ENCODE measurements at places on chromosomes 4 and X.

DNA sequence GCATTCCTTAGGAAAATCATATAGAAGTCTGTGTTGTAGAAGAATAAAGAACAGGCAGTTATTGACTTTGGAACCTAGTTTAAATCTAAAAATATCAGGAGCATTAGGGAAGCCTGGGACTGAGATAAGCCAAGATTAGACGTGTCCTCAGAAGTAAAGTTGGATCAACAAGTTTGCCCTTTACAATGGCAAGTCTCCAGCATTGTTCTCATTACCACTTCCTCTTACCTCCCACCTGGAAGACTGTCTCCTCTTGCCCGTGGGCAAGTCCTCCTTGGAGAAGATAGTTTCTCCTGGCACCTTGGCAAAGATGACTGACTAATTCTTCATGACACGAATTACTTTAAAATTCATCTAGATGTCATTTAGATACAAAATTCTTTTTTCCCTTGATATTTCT, 37.8 kb downstream of the CNKSR2 start:
- DNase-seq, result no peak

DNA sequence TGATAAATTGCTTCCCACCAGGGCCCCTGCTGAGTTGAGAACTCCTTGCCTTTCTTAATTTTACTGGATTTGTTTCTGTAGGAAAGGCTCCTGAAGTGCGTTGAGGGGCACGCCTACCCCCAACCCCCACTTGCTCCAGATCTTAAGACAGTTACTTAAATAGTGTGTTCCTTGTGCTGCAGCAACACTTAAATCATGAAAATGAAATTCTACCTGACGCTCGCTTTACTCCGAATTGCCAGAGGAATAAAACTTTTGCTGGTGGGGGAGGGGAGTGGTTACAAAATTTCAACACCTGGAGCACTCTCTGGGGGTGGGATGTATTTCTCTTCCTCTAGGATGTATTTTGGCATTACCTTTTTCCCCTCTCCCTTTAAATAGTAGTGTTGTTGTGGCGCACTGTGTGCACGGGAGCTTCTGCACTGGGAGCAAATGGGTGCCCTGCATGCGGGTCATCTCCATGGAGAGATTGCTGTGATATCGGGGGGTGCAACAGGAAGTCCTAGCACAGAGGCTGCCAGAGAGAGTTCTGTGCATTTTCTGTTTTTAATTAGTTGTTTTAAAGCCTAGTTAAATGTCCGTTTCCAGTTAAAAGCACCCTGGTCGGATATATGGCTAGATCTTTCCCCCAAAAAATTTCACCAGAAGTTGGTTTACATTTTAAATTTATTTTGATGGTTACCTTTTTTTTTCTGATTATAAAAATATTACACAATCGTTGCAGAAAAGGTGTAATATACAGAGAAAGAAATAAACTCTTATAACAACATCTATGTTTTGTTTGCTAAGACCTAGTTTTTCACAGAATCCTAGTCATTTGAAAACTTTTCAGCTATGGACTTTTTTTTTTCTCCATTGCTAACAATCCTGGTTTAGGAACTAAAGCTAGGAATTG, 207.7 kb downstream of the SOWAHB start:
- DNase-seq, result no peak

DNA sequence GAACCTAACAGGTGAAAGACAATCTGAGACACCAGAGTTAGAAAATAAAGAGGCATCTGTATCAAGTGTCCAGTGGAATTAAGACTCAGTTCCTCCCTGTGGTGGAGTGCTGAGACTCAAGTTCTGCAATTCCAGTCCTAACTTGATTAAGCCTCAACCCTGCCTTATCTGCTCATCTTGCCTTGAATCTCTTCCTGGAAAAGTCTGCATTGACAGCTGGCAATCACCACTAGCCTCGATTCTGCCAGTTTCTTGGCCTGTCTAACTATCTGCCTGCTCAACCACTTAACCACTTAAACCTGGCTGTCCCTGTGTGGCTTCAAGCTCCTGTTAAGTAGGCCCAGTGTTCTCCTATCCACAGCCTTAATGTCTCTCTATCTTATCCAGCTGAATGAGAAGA, 22.4 kb upstream of the NEIL3 start:
- no peak for DNase-seq

DNA sequence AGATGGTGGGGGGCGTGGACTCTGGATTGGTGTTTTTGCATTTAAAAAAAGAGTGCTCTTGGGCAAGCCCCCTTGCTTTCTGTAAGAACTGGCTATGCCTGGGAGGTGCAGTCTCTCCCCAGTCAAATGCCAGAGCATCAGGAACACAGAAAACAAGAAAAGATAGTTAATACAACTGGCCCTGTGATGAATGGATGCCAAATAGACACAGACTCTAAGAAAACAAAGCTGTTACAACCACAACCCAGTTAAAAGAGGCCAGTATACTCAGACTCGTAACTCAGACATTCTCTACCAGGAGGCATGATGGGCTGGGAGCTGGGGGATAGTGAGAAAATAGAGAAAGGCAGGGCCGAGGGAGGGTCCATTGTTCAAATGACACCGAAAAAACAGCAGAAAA, 32.5 kb upstream of the C1QTNF7 start:
- DNase-seq, result no peak

GRCh38 chr4:101348995-101349800, 1.9 kb upstream of the PPP3CA start:
- no peak for DNase-seq

DNA sequence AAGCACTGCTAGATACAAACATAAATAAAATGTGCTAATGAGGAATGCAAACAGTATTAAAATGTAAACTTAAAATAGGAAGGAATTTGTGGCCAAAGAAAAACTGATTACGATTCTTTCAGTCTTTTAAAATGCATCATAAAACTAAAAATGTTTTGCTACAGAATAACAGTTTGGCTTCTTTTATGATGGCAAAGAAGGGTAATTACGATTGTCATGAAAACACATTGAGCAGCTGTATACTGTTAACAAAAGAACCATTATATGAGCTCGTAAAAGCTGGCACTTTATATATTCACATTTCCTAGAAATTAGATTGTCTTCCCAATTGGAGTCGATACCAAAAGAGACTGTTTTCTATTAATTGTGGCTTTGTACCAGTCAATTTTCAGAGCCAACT, 290.4 kb downstream of the NR3C2 start:
- no peak for DNase-seq

DNA sequence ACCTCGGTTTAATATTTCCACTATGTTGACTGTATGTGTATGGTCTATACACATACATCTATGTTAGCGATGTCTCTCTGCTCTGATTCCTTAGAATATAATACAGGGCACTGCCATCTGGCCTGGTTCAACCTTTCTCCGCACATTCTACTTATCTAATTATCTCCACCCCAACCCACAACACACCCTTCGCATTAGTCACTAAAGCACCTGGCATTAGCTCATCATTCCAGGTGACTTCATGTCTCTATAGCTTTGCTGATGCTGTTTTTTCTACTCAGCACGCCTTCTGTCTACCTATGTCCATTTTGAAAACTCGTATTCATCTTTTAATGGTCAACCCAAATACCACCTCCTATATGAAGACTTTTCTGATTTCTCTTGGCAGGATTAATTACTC, 425.2 kb upstream of the RASGEF1B start:
- no peak for DNase-seq

- no peak for DNase-seq
Observed at GRCh38 chr4:54664400-54664799, 6.6 kb downstream of the KIT start.

DNA sequence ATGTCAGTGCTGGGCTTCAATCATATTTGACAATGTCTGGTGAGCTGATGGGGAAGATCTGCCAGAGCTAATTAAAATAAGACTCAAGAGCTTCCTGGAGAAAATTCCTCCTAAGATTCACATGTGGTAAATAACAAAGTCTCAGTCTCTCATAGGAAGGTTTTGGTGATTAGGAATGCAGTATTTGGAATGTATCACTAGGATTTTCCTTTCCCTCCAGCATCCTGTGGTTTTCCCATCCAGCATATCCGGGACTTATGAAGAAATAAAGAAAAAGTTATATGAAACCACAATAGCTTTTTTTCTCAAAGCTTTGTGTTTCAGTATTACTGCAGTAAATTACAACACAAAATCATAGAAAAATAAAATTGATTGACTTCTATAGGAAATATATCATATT, 1597.1 kb downstream of the ADGRL3 start:
- no peak for DNase-seq

GRCh38 chr4:14400307-14400706, 602.0 kb upstream of the CPEB2 start:
- DNase-seq, result no peak

GRCh38 chrX:1493412-1493811, 40.7 kb upstream of the ASMTL start:
- DNase-seq, result no peak

GRCh38 chr4:120009731-120010130, 56.9 kb downstream of the MAD2L1 start:
- no peak for DNase-seq

- no peak for DNase-seq
Observed at GRCh38 chr4:52874948-52875347, 12.8 kb downstream of the RASL11B start.

DNA sequence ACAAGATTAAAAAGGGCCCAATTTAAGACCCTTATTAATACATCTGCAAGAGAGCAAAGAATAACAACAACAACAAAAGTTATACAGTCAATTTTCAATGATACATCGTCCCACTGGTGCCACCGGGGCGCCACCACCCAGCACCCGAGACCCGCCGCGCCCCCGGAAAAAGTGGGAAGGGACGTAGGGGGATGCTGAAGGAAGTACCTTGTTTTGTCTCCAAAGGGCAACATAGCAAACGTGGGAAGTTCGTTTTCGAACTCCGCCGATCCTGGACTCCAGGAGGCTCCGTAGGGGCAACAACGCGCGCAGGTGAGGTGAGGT, 1.7 kb downstream of the PDE5A start:
- no peak for DNase-seq

- no peak for DNase-seq
Observed at GRCh38 chrX:10242026-10242425, 85.3 kb downstream of the CLCN4 start.

- DNase-seq, result no peak
Observed at GRCh38 chr4:171785388-171785787, 27.8 kb upstream of the GALNTL6 start.

- no peak for DNase-seq
Observed at GRCh38 chrX:46375831-46376230, 169.4 kb downstream of the ZNF674 start.

GRCh38 chr4:41957634-41958033, 22.4 kb downstream of the TMEM33 start:
- no peak for DNase-seq

DNA sequence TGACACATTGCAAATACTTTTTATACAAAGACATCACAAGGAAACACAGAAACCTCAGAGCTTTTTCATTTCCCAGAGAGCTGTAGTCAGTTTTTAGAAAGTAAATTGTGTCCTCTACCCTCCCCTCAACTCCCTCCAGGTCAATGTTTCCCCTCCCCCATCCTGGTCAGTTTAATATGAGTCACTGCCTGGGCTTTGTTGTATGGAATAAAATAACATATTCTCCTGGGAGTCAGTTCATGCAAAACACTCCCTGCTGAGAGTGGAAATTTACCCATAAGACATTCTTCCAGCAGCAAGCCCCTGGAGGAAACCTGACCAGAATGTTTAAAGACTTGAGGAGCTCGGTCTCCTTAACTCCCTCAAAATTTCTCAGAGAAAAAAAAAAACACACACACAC, 270.1 kb upstream of the LDB2 start:
- no peak for DNase-seq

GRCh38 chr4:171650543-171650942, 162.7 kb upstream of the GALNTL6 start:
- no peak for DNase-seq

DNA sequence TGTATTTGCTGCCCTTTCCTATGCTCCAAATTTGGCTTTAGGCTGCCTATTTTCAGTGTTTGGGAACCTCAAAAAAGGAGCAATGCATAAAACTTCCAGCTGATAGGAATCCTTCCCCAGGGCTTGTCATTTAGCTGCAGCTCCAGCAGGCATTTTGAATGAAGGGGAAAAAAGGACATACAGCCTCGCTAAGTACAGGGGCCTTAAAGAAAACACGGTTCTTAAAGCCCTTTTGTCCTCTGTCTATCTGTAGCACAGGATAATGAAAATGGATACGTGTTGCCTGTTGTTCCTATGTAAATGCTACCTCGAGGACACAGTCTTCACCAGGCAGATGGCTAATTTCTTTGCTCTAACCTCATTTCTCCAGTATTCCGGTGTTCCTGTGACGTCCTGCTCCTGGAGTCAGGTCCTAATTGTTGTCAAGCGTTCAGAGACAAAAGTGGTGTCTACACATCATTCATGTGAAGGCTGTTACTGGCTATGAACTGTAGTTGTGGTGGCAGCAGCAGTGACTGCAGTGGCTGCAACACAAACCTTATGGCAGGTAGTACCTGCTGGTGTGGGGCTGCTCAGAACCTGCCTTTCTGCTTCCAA, 117.4 kb downstream of the MGST2 start:
- no peak for DNase-seq

GRCh38 chr4:39320381-39321115, 45.6 kb downstream of the RFC1 start:
- no peak for DNase-seq

- DNase-seq, result no peak
Observed at GRCh38 chr4:66694739-66695138, 850.6 kb downstream of the CENPC start.

DNA sequence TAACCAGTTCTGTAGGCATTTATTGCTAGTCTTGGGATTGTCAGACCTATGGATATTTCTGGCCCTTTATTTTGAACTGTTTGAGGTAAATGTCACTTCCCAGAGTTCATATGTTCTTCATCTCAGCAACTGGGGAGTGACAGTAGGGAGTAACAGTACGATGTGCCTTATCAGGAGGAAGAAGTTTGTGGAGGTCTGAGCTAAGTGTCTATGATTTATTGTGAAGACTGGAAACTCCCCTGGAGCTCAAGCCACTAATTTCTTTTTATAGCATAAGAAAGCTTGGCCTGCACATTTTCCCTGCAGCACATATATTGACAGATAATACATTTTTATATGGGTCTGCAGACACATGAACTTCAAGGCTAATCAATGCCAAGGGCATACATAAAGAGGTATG, 383.8 kb downstream of the GRXCR1 start:
- DNase-seq, result no peak

GRCh38 chrX:107672955-107673378, 44.7 kb downstream of the PRPS1 start:
- peak; percentile 41 for DNase-seq

- DNase-seq, result no peak
Observed at GRCh38 chr4:124753941-124754581, 41.5 kb upstream of the ANKRD50 start.

- DNase-seq, result no peak
Observed at GRCh38 chrX:46444011-46444410, 101.2 kb downstream of the ZNF674 start.

DNA sequence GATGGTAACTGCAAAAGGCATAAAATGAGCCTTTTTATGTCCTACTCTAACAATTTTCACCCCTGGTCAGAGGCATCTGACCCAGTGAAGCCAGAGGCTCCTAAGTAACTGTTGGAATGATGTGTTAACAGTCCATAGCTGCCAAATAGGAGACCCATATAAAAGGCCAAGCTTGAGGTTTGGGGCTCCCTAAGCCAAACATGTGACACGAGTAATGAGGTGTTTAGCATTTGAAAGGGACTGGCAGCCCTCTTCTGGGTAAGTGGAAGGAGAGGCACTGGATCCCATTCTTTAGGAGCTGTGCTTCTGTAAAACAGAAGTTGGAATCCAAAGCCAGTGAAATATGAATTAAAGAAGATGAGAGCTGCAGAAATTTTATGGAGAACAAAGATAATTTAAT, 100.6 kb upstream of the PNPLA4 start:
- no peak for DNase-seq

All from stimulated activated CD8-positive, alpha-beta memory T cell treated with anti-CD3 and anti-CD28 coated beads, Interleukin-12 subunit alpha, Interleukin-12 subunit beta, amount 100 ng/mL, for 1 hour (primary cell).